ENCODE measurements at places on chromosomes 7 and 10.

DNA sequence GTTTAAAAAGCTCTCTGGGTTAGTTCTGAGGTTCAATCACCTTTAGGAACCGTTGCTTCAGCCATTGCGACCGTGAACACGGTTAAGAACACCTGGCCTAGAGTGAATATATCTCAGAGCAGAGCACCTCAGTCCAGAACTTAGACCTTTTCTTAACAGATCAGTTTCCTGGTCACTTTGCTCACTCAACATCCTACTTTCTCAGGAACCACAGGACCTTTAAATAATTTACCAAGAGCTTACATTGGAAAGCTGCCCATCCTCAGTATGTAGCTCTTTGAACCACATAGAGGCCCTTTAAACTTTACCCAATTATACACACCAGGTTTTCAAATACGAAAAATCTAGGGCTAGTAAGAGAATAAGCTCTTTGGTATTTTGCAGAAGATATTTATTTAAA, 153.2 kb downstream of the NRBF2 start:
- no peak for DNase-seq

GRCh38 chr7:80631421-80631820, 7.0 kb upstream of the CD36 start:
- DNase-seq = no peak

DNA sequence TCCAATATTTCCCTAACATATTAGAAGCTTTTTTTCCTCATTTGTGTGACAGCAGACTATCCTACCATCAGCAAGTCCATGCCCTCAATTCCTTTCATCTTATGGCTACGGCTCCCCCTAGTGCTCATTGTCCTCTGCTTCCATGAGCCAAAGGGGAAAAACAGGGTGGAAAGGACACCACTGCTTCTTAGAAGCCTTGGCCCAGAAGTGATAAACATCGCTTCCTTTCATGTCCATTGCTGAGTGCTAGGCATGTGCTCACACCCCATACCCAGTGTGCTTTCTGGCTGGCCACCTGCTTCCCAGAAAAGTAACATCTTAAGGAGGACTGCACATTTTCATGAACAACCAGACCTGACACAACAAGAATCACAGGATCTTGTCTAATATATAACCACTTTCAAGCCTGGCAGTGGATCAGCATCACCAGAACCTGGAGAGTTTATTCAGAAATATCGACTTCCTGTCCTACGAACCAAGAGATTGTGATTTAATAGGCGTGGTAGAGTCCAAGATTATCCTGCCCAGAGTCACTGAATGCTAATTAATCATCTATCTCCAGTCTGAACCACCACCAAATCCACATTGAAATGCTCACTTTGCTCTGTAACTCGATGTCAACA, 650.5 kb upstream of the SORCS1 start:
- peak; percentile 26 for DNase-seq

DNA sequence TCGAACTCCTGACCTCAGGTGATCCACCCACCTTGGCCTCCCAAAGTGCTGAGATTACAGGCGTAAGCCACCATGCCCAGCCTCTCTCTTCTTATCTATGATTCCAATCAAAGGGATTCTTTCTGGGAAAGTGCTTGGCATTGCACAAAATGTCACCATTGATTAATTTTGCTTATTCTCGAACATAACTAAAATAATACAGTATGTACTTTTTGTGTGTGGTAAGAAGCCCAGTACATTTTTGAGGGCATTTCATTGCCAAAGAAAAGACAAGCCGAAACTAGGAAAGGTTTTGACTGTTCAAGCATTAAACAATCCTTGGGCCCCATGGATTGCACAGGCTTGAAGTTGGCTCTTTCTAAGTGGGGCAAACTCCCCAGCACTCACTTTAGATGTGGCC, 18.3 kb upstream of the CACUL1 start:
- DNase-seq = no peak

GRCh38 chr10:76444034-76444800, 1012.8 kb downstream of the LRMDA start:
- DNase-seq = no peak

DNA sequence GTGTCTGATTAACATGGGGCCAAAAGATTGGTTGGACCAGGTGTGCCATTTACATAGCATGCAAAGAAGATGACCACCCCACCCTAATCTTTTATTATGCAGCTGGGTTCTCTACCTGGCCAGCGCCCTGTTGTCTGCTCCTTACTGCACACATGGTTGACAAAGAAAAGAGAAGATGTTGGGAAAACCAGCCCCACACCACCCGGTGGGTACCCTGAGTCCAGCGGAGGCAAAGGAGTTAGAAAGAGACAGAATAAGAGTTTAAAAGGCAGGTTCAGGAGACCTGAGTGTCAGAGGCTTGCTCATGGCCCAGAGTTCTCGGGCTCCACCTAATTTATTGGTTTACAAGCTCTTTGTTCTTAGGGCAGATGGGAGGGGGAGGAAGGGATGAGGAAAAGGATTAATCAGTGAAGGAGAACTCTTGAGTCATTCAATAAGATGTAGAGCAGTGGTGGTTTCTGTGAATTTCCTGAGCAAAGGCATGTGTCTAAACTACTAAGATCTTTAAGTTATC, 24.1 kb upstream of the ABCA13 start:
- DNase-seq = no peak

- no peak for DNase-seq
These were observed 74.1 kb downstream of the TES start for GRCh38 chr7:116284390-116284789.

DNA sequence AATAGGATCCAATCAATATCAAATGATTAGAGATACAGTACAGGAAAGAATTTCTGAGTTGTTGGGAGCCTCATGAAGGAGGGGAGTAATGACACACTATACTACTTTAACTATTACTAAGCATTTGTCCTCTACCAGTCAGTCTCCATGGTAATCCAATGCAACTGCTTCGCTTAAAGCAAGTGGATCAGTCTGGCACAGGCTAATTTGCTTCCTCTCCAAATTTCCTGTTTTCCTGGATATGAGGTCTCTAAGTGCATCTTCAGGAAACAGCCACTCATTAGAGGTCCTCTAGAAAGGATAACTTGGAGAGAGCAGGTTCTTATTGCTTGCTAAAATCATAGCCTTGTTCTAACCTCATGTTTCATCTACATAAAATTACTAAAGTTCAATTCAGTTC, 8.4 kb upstream of the SEPTIN7 start:
- DNase-seq = no peak

GRCh38 chr7:139701908-139702307, 75.9 kb downstream of the HIPK2 start:
- no peak for DNase-seq

GRCh38 chr7:89987665-89988064, 166.6 kb upstream of the STEAP1 start:
- no peak for DNase-seq

DNA sequence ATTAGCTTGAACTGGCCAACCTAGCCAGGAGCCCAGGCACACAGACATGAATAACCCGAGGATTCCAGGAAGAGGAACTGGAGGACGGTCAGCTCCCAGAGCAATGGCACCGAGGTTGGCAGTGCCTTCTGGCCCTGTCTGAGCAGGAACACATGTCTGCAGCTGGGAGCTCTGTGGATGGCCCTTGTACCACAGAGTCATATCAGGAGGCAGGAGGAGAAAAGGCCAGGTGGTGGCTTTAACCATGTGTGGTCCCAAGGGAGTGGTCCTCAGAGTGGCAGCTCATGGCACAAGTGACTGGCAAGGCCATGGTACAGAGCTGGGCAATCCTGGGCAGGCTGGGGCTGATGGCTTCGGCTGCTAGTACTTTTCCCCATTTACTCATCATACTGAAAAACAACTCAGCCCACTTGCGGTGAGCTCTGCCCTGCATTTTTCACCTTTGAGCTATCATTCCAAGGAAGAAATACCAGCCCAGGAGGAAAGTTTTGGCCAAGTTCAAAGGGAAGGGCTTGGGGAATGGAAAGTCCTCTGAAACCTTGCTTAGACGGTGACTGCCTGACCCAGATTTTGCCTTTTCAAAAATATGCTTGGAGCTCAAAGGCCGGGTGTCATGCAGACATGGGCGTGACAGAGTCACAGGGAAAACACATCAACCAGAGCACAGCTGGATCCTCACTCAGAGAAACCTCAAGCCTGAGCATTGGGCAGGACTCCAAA, 25.7 kb upstream of the LOXL4 start:
- no peak for DNase-seq

DNA sequence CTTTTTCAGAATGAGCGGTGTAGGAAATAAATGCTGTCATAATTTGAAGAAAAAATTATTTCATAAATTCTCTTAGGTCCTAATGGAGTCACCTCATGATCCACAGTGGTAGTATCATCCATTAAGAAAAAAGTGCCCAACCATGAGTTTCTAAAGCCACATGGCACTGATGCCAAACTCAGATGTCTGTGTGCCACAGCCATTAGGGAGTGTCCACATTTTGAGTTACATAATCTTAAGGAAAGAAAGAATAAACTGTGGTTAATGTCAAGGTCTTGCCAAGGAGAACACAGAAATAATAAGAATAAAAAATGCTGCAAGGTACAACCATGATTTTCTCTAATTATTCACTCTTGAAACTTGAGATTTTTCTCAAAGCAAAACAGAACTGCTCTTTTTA, 1101.8 kb downstream of the SORCS3 start:
- no peak for DNase-seq

DNA sequence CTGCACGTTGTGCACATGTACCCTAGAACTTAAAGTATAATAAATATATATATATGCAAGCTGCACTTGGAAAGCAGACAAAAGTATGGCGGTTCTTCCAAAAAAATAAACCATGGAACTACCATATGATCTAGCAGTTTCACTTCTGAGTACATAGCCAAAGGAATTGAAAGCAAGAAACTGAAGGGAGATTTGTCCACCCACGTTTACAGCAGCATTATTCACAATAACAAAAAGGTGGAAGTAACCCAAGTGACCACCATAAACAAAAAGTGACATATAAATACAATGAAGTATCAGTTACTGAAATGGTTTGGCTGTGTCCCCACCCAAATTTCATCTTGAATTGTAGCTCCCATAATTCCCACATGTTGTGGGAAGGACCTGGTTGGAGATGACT, 525.3 kb upstream of the CELF2 start:
- DNase-seq = no peak

GRCh38 chr7:92231-92674, 100.1 kb upstream of the FAM20C start:
- DNase-seq = no peak

DNA sequence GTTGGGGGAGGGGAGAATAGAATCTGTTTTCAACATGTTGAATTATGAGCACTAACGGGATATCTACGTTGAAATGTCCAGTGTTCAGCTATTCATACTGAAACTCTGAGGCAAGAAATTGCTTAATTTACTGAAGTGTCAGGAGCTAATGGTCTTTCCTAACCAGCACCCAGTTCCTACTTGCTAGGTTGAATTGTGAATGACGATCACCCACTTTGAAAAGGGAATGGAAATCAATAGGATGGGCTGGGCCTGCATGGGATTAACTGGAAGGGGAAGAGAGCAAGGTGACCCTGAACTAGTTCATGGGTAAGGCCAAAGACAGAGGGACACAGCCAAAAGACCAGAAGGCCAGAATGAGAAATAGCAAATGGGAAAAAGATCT, 51.3 kb downstream of the HIPK2 start:
- no peak for DNase-seq

- DNase-seq = peak; percentile 59
These were observed 104.4 kb downstream of the PTPRE start for GRCh38 chr10:128011059-128011979.

DNA sequence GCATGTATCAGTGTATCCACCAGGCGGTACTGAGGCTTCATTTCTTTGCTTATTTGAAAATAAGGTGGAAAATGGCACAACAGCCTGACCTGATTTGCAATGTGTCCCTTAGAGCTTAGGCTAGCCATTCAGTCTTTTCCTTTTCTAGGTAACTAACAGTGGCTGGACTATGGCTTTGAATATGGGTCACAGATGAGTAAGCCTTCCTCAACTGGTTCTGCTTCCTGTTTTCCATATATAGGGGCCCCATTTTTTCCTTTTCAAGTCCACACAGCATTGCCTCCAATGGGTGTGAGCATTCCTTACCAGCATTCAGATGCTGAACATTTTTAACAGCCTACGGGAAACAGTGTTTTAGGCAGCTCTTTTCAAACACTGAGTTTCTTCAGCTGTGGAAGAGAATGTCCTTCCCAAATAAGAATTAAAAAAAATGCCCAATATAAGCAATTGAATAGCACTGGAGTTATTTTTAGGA, 3.9 kb upstream of the ITGB1 start:
- no peak for DNase-seq

GRCh38 chr10:14815681-14816080, 22.2 kb downstream of the CDNF start:
- DNase-seq = no peak

DNA sequence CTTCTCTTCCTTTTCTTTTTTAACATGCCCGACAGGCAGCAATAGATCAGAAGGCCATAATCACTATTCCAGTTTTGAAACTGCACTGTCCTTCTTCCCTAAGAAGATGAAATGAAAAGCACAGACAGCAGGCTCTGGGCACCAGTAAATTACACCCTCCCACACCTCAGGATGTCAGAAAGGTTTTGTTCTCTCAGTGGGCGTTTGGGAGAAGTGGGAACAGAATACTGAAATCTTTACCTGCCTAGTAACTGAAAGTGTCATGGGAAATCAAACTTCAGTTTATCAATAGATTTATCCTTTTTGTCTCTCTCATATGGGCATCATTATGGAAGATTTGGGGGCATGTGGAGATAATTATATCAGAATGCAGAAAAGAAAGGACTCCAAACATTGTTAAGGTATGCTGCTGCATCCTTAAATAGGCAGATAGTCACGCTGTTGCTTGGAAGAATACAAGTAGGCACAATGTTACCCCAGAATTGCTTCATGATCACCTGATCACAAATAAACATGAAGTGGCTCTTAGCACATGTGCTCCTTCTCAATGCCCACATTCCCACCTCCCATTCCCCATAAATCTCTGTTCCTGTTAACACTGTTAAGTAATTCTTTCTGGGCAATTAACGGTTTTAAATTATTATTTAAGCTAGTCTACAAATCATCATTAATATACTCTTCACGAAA, 113.3 kb downstream of the DOCK4 start:
- no peak for DNase-seq

GRCh38 chr10:58765910-58766309, 253.2 kb downstream of the BICC1 start:
- no peak for DNase-seq

- no peak for DNase-seq
These were observed 32.8 kb upstream of the MYO3A start for GRCh38 chr10:25901199-25901598.

DNA sequence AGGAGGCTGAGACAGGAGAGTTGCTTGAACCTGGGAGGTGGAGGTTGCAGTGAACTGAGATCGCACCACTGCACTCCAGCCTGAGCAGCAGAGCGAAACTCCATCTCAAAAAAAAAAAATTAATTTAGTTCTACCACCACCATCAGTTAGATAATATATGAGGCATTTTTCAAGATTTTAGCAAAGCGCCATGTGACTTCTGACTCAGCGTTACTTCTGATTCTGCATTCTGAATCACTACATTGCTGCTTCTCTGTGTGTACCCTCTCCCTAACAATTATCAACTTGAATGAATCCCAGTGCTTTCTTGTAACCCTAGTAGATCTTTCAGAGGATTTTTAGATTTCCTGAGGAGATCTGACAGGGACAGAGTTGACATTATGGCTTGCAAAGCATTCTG, 176.8 kb upstream of the SORCS1 start:
- no peak for DNase-seq
